Motor neuron (in vitro differentiated cells): ENCODE measurements at places on chromosomes 6 and 20. TPM values are rescaled to one million over a fixed set of nuclear protein-coding genes. Genes with fewer than 3 reads are reported as not detected.

DNA sequence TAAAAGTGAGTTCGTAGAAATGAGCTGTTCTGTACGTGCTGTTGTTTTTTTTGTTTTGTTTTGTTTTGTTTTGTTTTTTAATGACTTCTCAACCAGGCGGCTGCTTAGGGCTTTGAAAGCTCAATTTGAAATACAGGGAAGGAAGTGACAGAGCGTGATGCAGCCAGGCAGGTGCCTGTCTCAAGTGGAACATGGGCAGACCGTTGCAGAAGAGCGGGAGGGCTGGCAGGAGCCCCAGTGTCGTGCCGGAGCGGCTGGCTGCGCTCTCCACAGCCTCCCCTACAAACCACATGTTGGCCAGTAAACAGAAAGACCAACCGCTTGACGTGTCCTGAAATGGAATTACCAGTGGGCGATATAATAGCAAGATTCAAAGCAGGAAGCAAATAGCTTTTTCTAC lies 164.9 kb upstream of the RREB1 start:
- ATAC-seq: no peak

The SIRPA gene
- total RNA-seq: 39.6 and 47.3 TPM in 2 replicates

DNA sequence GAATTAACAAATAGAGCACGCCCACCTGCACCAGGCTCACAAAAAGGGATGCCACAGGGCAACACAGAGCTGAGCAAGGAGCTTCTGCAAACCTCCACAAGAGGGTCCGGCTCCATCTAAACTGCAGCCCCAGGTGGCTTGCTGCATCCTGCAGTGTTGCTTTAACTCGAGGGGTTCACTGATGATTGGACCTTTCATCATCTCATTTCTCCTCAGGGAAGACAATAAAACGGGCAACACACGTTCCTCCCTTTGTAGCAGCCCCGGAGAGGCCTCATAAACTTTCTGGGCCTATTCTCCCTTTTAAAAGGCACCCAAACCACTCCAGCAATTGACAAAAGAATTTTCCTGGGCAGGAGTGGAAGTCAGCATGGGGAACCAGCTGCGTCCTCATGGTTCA lies 161.5 kb upstream of the CDH4 start:
- ATAC-seq: no peak

DNA sequence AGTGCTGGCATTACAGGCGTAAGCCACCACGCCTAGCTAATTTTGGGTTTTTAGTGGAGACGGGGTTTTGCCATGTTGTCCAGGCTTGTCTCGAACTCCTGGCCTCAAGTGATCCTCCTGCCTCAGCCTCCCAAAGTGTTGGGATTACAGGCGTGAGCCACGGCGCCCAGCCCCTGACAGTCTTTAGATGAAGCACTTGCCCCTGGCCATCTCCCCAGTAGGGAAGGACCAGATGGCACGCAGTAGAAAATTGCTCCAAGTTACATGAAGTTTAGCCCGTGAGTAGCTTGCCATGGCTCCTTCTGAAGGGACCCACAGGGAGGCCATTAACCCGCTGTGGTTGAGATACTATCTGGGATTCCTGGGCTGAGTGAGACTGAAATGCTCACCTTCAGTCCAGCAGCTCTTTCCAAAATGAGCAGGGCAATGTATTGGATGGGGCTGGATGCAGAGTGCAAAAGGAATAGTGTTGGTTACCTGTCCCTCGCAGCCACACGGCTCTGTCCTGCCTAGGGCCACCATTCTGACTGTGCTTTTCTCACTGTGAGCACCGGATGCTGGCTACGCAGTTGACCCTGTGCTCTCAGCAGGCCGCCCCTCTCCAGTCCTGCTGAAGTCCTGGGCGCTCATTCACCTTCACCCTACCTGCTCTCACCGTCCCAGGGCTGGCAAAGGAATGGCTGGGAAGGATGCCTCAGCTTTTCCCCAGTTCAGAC lies 66.9 kb downstream of the EFCAB8 start:
- ATAC-seq: no peak

The GPSM3 gene
- total RNA-seq: 3.7 and 4.9 TPM in 2 replicates

GRCh38 chr6:25280344-25281074 lies 1.3 kb downstream of the CARMIL1 start:
- ATAC-seq: no peak

DNA sequence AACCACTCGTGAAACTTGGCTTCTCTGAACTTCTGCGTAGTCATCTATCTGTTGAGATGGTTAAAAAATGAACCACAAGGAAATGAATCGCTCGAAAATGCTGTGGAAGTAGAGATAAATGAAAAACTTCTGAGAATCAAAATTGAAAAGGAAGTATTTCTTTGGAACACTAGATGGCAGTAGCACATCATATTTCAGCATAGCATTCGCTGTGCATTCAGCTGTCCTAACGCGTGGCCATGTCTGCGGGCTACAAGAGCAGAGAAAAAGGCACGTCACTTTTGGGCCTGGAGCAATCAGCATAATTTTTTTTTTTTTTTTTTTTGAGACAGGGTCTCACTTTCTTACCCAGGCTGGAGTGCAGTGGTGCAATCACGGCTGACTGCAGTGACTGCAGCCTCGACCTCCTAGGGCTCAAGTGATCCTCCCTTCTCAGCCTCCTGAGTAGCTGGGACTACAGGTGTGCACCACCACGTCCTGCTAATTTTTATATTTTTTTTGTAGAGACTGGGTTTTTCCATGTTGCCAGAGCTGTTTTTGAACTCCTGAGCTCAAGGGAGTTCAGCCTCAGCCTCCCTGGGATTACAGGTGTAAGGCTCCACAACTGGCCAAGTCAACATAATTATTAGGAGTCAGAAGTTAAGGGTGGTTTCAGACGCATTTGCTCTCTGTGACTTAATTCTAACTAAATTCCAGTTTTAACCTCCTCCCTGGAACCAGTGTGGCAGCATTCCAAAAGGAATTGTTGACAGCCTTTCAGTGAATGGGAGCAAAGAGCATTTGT lies 8.8 kb upstream of the PERP start:
- peak; percentile 81 for ATAC-seq
